ENCODE measurements at places on chromosomes 1 and 21.

DNA sequence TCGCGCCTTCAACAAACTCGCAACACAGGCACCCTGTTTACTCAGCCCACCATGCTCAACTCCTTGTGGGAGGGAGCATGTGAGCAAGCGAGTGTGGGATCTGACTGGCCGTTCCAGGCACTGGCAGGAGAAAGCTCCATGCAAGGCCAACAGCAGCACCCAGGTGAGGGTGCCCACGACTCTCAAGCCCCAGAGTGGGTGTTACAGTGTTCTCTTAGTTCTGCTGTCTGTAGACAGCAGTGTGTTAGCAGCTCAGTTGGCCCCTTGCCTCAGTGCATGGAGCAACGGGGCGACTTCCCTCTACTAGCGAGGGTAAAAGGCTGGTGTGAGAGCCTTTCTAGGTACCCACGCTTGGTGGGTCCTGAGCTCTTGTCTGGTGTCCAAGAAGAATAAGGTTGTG is 114.6 kb downstream of the PIGK start:
- no peak for DNase-seq

GRCh38 chr1:151065089-151065645 is 5.0 kb downstream of the MLLT11 start:
- DNase-seq: no peak

- DNase-seq: no peak
These were observed 35.9 kb upstream of the RASAL2 start for GRCh38 chr1:178057912-178058534.

DNA sequence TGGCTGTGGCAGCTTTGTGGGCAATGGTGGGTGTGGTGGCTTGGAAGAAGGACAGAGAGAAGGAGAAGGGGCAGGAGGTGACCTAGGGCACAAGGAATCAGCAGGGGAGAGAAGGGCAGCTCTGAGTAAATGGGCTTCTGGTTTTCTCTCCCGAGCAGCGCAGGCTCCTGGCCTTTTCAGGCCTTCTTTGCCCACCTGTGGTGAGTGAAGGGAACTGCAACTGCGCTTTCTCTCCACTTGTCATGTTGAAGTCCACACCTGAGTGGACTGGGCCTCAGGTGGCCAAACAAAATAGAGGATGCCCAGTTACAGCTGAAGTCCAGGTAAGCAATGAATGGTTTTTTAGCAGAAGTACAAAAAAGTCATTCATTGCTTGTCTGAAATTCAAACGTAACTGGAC is 29.4 kb upstream of the KCNA10 start:
- DNase-seq: peak; percentile 57

DNA sequence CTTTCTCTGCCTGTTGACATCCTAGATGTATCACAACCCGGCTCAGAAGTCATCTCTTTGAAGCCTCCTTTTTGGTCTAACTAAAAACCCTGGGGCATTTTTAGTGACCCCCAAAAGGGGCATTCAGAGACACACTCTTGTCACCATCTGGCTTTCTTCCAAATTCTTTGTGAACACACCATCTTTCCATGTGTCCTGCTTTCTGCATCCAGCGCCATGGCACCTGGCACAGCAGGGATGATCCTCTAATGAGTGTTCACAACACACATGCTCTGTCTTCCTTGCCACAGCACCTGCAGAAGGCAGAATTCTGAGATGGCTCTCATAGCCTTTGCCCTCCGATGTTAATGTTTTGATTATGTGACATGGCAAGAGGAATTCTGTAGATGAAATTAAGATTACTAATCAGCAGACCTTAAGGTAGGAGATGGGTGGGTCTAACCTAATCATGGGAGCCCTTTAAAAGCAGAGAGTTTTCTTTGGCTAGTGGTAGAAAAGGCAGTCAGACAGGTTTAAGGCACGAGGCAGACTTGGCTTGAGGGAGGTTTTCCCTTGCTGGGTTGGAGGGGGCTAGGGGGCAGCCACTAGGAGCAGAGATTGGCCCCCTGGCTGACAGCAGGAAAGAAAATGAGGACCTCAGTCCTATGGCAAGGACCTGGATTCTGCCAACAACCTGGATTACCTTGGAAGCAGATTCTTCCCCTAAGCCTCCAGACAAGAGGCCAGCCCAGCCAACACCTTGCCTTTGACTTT is 4.9 kb upstream of the TMEM61 start:
- DNase-seq: no peak

GRCh38 chr1:201741763-201742342 is 87.1 kb upstream of the IPO9 start:
- DNase-seq: no peak

GRCh38 chr21:41043014-41043413 is 124.9 kb upstream of the BACE2 start:
- no peak for DNase-seq

GRCh38 chr21:38196036-38196435 is 60.8 kb upstream of the KCNJ15 start:
- no peak for DNase-seq

DNA sequence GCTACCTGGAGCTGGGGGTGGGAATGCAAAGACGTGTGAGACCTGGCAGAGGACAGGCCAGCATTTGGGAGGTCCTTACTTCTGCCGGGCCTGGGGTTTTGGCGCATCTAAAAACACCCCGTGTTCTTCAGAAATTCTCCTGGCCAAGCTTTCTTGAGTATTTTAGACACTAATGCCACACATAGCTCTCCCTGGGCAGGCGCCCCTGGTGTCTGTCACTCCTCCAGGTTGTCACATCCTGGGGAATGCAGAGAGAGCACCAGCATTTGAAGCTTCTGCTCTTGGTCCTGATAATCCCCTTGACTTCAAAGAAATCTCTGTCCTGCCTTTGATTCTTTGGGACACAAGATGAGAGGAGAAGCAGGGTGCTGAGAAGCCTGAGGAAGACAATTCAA is 6.0 kb downstream of the CAPN9 start:
- no peak for DNase-seq

GRCh38 chr1:237911911-237912310 is 21.2 kb upstream of the ZP4 start:
- no peak for DNase-seq

DNA sequence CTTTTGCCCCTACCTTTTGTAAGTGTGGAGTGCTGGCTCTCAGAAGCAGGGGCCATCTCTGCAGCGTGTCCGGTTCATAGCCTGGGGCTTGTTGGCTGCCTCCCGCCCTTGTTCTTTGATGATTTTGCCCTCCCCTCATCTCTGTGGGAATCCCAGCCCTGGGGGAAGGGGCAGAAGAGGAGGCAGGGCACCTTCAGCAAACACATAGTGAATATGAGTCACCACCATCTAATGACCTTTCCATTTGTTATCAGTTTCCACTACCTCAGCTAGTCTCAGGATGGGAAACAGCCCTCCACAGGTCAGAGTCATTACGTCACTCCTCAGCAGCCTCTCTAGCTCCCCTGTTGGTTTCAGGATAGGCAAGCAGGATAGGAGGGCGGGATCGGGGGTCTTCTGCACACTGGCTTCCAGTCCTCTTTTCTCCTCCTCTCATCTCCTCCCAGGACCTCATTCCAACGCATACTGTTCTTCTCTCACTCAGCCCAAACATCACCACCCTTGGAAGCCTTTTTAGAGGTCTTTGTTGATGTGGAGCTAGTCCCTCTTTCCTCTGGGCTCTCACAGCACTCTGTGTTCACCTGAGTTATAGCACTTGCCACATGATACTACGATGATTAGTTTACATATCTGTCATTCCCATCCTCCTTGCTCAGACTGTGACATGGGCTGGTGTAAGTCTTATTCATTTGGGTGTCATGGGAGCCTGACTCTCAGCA is 15.8 kb downstream of the GADD45A start:
- peak; percentile 54 for DNase-seq

- DNase-seq: no peak
These were observed 16.1 kb upstream of the RBBP5 start for GRCh38 chr1:205137901-205138300.

- no peak for DNase-seq
These were observed 167.5 kb downstream of the ZNF281 start for GRCh38 chr1:200242110-200243041.

GRCh38 chr1:37130221-37130948 is 96.1 kb upstream of the GRIK3 start:
- DNase-seq: no peak

DNA sequence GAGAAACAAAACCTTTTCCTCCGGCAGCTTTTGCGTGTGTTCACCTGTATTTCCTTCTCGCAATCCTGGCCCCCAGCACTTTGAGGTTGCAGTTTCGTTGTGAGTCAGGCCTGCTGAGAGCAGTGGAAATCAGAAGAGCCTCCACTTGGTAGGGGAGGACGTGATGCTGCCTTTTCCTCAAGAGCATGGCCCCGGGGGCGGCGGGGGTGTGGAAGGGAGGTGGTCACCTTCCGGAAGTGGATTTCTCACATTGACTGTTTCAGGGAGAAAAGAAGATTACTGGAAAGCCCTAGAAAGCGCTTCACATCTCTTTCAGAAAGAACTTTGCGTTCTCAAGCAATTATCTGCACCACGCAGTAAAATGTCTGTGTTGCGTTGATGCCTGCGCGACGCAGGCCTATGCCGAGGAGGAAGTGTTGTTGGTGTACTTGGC is 12.2 kb upstream of the IL10 start:
- DNase-seq: no peak

GRCh38 chr1:71804140-71804539 is 478.2 kb downstream of the NEGR1 start:
- DNase-seq: no peak

- peak; percentile 15 for DNase-seq
These were observed at the start of gene CFH for GRCh38 chr1:196651637-196652215. TSS of gene CFH (plus strand) at chr1:196652043. CDS start at chr1:196652118, 75 bp downstream.

DNA sequence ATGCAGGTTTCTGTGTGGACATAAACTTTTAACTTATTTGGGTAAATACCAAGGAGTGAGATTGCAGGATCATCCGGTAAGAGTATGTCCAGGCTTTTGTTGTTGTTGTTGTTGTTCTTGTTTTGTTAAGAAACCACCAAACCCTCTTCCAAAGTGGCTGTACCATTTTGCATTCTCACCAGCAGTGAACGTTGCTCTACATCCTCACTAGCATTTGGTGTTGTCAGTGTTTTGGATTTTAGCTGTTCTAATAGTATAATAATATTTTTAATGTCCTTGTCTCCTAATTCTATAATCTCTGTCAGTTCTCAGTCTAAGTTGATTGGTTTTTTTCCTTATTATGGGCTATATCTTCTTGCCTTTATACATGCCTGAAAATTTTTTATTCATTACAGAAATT is 37.8 kb downstream of the TENT5C start:
- no peak for DNase-seq

DNA sequence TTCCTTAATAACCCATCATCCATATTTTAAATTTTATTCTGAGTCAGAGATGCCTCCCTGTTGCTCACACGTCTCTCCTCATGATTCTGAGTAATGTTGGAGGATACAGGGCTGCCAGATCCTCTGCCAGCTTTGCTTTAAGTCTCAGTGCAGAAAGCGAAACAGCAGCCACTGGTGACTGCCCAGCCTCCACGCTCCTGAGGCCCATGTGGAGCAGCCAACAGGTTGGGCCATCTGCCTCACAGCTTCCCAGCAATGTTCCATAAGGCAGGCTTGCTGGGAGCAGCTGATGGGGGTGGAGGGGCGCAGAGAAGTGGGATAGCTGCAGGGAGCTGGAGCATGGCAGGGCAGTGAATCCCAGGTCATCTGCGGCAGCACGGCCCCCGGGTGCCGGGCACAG is 104.2 kb downstream of the IGSF21 start:
- no peak for DNase-seq

DNA sequence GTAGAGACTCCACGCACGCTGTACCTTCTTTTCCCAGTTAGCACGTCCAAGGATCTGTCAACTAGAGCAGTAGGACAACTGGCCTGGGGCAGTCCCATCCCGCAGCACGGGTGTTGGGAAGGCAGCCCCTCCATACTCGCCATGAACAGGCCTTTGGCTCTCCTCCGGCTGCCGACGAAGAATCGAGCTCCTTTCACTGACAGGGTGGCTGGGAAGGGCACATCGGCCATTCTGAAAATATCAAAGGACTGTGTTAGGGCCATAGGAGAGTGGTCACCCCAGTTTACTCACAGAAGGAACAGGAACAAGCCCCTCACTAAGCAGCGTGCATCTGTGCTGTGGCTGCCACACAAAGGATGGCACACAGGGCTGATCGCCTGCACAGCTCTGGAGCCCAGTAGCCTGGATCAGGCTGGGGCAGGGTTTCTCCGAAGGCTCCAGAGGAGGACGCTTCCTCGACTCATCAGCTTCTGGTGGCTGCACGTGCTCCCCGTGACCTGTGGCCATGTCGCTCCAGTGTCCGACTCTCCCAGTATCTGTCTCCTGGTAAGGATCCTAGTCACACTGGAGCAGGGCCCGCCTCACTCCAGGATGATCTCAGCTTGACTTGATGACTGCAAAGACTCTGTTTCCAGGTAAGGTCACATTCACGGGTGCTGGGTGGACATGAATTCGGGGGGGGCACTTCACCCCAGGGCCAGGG is 8.9 kb downstream of the KRTAP10-1 start:
- DNase-seq: no peak

DNA sequence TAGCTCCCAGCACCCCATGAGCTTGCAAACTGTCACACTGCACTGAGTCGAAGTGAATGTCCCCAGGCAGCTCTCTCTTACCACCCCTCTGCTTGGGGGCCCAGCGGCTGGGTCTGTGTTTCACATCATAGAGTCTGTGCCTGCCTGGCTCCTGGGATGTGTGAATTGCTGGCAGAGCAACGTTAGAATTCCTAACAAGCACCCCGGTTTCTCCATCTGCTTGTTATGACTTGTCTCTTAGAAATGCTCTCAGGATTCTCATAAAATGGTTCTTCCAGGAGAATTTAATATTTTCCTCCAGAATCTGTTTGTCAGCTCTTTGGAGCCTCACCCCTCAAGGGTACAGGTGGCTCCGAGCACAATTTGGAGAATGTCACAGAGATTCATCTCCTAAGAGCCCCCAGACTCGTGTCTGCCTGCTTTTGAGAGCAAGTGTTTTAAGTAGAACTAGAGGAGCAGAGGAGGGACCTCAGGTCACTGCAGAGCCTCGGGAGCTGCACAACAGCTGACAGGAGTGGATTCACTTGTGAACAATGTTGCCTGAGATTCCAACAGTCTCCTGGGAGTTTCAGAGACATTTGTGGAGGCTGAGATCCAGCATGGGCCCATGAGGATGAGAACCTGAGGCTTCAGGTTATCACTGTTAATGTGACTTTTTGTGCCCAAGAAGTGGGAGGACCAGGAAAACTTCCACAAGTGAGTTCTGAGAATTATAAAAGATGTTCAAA is 131.5 kb downstream of the KCNJ6 start:
- DNase-seq: no peak

GRCh38 chr1:77319036-77319705 is 37.4 kb downstream of the AK5 start:
- DNase-seq: no peak

GRCh38 chr1:38370716-38371504 is 324.3 kb upstream of the POU3F1 start:
- DNase-seq: no peak

GRCh38 chr1:171654942-171655745 is 2.7 kb upstream of the MYOC start:
- no peak for DNase-seq

DNA sequence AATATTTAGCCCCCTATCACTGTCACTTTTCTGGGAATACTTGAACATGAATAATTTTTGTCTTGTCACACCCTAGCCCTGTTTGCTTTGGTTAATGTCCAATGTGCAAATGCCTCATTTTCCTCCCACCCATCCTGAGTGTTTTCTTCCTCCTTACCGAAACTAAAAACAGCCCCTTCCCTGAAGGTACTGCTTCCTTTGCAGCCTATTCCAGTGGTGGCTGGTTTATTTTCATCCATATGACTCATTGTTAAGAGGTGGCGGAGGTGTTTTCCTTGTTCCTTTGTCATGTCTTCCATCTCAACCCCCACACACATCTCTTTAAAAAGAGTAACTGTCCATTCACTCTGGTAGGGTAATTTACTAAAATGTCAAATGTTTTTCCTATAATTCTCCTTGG is 40.4 kb downstream of the CD55 start:
- DNase-seq: peak; percentile 45

- no peak for DNase-seq
These were observed 104.5 kb downstream of the NME7 start for GRCh38 chr1:169263059-169263458.

GRCh38 chr1:221886743-221887414 is 145.0 kb upstream of the DUSP10 start:
- DNase-seq: peak; percentile 87

Measured in urothelium cell line (cell line).